ENCODE measurements at places on chromosomes 13 and 19. TPM values are rescaled to one million over a fixed set of nuclear protein-coding genes. Genes with fewer than 3 reads are reported as not detected.

ERICH4 gene
- total RNA-seq, result not detected

PINLYP gene
- 9.1 TPM for total RNA-seq

CGB3 gene
- not detected for total RNA-seq

DGKH gene
- total RNA-seq, result 29.4 TPM

CEACAM21 gene
- 0.48 TPM for total RNA-seq

OR4F17 gene
- not detected for total RNA-seq

ZNF302 gene
- 22.9 TPM for total RNA-seq

ZNF569 gene
- total RNA-seq, result 5.9 TPM

GJA3 gene
- total RNA-seq, result not detected

NLRP5 gene
- not detected for total RNA-seq

SIGLEC7 gene
- total RNA-seq, result 1.8 TPM

ACP5 gene
- 8.4 TPM for total RNA-seq

RFPL4AL1 gene
- total RNA-seq, result not detected

PLPPR3 gene
- total RNA-seq, result not detected

CKM gene
- total RNA-seq, result not detected

CEACAM4 gene
- total RNA-seq, result 1.4 TPM

STARD13 gene
- 36.0 TPM for total RNA-seq

C1QTNF9 gene
- total RNA-seq, result 0.95 TPM

KIR2DL3 gene
- not detected for total RNA-seq

Measured in posterior vena cava (tissue), 2 donors.